ENCODE measurements at places on chromosomes 5 and 9. TPM values are rescaled to one million over a fixed set of nuclear protein-coding genes. Genes with fewer than 3 reads are reported as not detected.

Gene CCIN
- not detected for total RNA-seq

GRCh38 chr5:166377756-166378155, 1913.7 kb upstream of the WWC1 start:
- no peak for DNase-seq

DNA sequence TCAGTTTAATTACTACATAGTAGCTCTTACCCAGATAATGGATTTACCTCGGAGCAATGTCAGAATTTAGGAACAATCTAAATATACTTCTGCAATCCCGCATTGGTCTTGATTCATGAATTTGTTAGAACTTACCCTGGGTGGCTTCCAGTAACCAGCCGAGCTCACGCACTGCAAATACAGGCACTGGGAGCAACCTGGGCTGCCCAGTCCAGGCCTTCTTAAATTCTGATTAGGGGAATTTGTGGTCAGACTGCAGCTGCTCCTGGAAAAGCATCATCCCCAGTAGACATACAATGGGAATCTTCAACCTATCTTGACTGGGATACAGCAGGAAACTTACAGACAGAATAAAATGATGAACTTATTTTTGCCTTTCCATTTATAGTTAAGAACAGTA, 270.3 kb downstream of the SPOCK1 start:
- DNase-seq = no peak

DNA sequence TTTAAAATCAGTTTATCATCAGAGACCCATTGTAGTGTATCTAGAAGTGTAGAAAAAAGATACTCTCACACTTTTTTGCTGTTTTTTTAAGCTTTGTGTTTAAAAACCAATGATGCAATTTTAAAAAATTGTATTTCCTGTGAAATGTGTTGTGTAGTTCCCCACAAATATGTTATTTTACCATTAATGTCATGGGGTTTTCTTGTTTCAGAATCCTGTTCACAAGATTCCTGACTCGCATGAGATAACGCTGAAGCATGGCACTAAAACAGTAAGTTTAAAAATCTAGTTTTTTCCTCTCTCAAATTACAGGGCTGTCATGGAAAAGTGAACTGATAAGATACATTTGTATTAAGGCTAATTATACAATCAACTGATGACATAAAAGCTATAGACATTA, 58.6 kb downstream of the WDR70 start:
- DNase-seq = no peak

GRCh38 chr9:106613250-106613737, 249.7 kb upstream of the ZNF462 start:
- no peak for DNase-seq

- DNase-seq = no peak
These were observed 54.0 kb upstream of the STXBP1 start for GRCh38 chr9:127557998-127558546.

GRCh38 chr5:28807195-28807729, 1768.9 kb upstream of the CDH9 start:
- no peak for DNase-seq

DNA sequence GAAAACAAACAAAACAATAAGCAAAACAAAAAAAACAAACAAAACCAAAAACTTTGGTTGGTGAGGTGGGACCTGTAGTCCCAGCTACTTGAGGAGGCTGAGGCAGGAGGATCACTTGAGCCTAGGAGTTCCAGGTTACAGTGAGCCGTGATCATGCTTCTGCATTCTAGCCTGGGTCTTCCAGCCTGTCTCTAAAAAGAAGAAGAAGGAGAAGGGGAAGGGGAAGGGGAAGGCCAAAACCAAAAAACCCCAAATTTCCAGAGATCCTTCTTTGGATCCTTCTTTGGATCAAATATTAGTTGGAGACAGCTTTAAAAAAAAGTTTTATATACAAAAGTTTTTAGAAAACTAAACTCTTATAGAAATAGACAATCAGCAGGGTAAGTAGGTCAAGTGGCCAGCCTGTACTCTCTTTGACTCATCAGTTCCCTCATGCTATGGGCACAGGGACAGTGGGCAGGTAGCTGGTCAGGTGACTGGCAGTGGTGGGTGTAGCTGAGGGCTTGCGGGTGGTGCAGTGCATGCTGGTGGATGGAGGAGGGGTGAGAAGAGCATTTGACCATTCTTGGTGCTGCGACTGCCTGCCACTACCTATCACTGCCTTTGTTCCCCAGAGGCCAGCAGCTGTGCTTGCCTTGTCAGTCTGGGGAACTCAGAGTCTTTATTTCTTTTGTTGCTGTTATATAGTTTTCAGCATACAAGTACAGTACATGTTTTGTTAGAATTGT, 12.6 kb downstream of the RCL1 start:
- DNase-seq = no peak

- DNase-seq = no peak
These were observed 169.9 kb downstream of the FER start for GRCh38 chr5:108917596-108917995.

DNA sequence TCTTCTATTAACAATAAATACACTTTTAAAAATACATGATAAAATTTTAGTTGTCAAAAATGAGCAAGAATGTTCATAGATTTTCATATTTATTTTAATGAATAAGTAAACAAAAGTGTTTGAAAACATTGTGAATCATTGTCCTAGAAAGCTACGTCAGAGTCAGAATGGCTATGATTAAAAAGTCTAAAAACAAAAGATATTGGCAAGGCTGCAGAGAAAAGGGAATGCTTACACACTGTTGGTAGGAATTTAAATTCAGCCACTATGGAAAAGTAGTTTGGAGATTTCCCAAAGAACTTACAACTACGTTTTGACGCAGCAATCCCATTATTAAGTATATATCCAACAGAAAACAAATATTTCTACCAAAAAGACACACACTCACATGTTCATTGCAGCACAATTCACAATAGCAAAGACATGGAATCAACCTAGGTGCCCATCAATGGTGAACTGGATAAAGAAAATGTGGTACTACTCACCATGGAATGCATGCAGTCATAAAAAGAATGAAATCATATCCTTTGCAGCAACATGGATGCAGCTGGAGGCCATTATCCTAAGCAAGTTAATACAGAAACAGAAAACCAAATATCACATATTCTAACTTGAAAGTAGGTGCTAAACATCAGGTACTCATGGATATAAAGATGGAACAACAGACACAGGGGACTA, 49.2 kb upstream of the FBXL17 start:
- no peak for DNase-seq

- DNase-seq = peak; percentile 64
These were observed 307.6 kb downstream of the CWC27 start for GRCh38 chr5:65076251-65076869.

DNA sequence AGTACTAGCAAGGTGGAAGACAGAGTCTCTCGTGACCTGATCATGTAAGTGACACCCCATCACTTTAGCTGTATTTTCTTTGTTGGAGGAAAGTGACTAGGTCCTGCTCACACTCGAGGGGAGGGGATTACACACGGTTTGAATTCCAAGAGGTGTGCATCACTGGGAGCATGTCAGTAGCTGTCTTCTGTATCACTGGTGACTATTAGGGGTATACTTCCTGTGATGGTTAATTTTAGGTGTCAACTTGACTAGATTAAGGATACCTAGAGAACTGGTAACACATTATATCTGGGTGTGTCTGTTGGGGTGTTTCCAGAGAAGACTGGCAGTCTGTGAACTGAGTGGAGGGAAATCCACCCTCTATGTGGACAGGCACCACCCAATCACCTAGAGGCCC, 22.5 kb downstream of the FOXD1 start:
- no peak for DNase-seq

DNA sequence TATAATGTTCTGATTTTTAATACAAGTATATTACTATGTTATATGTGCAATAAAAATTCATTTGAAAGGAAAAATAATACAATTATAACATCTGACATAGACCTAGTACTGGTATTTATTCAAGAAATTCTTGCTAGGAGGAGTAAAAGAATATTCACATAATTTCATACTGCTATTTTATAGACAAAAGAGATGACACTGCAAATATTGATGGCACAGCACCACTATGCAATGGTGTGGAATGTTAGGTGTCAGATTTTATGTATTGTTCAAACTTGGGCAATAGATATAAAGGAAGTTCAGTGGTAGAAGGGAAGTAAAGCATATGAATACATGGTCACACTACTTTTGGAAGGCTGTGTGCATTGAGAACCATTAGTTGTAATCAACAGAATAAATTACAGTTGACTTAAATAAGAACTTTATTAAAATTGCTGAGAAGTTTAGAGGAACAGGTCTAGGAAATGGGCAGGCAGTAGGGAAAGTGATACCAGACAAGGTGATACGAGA, 143.9 kb downstream of the OR2K2 start:
- no peak for DNase-seq

Gene ORM1
- 4.4 TPM for total RNA-seq

- no peak for DNase-seq
These were observed 35.6 kb downstream of the NNT start for GRCh38 chr5:43638546-43638945.

GRCh38 chr5:35309365-35310130, 79.3 kb upstream of the PRLR start:
- no peak for DNase-seq

Gene SV2C
- 0.02 TPM for total RNA-seq

GRCh38 chr5:74622122-74622521, 18.4 kb downstream of the ENC1 start:
- no peak for DNase-seq

DNA sequence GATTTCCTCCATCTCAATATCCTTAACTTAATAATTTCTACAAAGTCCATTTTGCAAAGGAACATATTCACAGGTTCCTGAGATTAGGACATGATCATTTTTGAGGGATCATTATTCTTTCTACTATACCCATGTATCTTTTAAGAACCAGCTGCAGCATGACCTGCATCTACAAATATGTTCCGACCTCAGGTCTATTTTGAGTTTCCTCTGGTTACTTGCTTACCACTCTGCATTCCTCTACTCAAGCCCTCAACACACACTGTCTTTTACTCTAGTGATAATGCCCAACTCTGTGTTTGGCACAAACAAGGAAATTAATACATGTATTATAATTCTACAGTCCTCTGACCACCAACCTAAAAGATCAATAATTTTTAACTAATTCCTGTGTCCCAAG, 386.1 kb downstream of the DNAH5 start:
- no peak for DNase-seq

- no peak for DNase-seq
These were observed 319.1 kb downstream of the GLIS3 start for GRCh38 chr9:3980771-3981170.

DNA sequence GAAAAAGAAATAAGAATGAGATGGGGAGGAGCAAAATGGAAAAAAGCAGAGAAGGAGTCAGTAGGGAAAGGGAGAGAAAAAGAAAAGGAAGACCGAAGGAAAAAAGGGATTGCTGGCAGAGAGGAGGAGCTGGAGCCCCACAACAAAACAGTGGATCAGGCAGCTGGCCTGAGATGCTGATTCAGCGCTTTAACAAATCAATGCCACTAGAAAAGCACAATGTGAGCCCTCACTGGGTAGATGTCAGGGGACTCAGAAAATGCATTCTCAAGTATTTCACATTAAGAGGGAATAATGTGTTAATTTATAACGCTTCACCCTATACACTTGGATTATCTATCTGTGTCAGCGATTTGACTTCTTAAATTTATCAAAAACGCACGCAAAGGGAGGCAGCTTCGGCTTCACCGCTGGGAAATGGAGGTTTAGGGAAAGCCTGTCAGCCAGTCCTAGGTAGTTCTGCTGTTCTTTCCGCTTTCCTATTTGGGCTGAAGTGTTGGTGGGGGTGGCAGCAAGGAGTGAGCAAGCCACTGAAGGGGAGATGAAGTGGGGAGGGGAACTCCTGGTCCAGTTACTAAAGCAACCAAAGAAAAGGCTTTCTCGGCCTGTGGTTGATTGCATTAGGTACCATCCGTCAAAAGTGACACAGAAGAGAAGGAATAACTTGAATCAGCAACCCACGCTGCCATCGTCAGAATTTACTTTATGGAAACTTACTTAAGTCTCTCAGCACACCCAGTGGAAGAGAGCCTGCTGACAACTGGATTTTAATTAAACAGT, 161.6 kb downstream of the BNC2 start:
- DNase-seq = peak; percentile 75

Gene LCN15
- total RNA-seq = not detected

DNA sequence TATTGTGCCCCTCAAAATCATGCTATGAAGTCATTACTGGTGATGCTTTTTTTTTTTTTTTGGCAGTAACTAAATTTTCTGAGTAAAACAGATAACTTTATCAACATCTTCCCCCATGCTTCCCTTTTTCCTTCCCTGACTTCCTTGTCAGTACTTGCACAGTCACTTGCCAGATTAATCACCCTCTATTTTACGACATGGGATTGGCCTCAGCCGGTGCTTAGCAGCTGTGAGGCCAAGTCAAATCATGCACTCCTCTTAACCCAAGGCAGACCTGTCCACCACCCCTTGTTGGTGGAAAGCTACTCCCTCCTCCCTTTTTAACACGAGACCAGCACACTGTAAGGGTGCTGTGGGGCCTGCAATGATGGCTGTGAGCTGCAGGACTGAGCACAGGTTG, 118.0 kb upstream of the OTULINL start:
- DNase-seq = no peak

Gene OTP
- total RNA-seq = not detected

- no peak for DNase-seq
These were observed 4.0 kb upstream of the CLPTM1L start for GRCh38 chr5:1348986-1349245.

GRCh38 chr9:136862849-136863622, 3.1 kb downstream of the EDF1 start:
- no peak for DNase-seq

Gene ADAMTS12
- 6.2 TPM for total RNA-seq

GRCh38 chr5:90402521-90403255, 6.9 kb downstream of the CETN3 start:
- no peak for DNase-seq

Gene PAEP
- total RNA-seq = not detected

- no peak for DNase-seq
These were observed 3.6 kb upstream of the DCP2 start for GRCh38 chr5:112973036-112973435.

GRCh38 chr5:143456952-143457547, 53.6 kb upstream of the NR3C1 start:
- DNase-seq = no peak

- no peak for DNase-seq
These were observed 179.0 kb downstream of the TSSK1B start for GRCh38 chr5:113255579-113256386.

GRCh38 chr5:169637085-169637548, at the start of gene DOCK2:
Gene DOCK2 (plus strand): TSS chr5:169637275. CDS start chr5:169637327, 52 bp downstream.
- peak; percentile 50 for DNase-seq

DNA sequence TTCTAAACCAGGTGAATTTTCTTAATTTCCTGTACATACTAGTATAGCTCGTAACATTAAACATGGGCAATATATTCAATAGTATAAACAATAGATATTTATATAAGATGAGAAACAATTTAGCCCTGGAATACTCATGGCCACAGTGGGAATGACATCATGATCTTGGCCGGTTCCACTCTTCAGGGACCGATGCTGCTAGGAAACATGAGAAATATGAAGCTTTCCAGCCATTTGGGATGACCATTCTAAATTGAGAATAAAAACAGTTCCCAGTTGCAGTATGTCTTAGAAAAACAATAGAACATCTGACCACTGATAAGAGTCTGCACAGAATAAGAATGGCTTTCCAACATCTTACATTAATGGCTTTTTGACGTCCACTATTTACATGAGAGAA, 33.3 kb upstream of the SLCO6A1 start:
- DNase-seq = no peak
